ENCODE measurements at places on chromosomes 7 and 10. TPM values are rescaled to one million over a fixed set of nuclear protein-coding genes. Genes with fewer than 3 reads are reported as not detected.

PPP3CB gene
- polyA plus RNA-seq = 56.8 TPM

FRAT1 gene
- polyA plus RNA-seq = 9.7 TPM

DNA sequence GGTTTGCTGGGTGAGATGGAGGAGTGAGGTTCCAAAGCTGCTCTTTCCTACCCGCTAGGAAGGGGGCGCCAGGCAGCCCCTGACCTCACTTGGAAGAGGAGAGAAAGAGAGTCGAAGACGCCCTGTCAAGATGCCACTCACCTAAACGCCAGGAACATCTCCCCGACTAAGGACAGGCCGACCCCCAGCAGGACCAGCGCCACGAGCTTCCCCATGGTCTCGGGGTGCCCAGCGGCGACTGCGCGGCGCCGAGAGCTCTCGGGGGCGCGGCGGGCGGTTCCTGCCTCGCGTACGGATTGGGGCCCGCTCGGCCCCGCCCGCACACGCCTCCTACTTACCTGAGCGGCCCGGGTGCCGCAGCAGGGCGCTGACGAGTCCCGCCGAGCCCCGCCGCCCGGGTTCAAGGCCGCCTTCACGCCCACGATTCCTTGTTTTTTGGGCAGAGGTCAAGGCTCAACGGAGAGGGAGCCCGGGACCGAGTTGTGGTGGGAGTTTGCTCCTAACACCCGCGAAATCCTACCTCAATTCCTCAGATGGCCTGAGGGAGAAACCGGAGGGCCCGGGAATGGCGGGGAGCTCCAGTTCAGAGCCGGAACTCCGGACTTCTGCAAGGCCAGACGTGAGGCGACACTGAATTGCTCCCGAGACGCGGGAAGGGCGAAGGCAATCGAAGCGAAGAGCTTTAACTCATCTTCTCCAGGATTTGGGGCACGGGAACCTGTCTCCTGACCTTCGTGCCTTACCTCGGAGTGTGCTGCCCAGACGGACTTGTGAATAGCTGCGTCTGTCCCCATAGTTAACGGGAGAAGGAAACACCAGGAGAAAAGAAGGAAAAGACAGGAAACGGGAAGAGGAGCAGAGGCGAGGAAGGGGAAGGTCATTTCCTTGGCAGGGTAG lies at the start of gene PON3:
TSS of gene PON3 (minus strand) at position 240 of the 897 bp plus-strand sequence. CDS start at position 215, 25 bp downstream.
- peak; percentile 66 for DNase-seq

GRCh38 chr7:101390901-101391301 lies 28.2 kb downstream of the COL26A1 start:
- DNase-seq = no peak

DNA sequence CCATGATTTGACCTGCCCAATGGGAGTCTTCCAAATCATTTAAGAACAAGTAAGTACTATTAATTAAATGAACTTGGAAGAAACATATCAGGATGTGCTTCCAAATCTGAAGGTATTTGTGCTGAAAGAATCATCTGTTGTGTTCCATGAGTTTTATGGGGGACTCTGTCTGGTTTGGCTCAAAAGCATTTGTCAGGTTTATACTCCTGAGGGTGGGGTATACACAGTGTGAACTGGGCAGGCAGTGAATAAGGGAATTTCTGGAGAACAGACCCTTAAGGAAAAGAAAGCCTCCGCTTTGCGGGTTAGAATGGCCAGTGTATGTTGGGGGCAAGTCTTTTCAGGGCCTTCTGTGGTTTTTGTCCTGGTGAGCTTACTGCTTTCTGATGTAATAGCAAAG lies 29.9 kb downstream of the TCF7L2 start:
- no peak for DNase-seq

DNA sequence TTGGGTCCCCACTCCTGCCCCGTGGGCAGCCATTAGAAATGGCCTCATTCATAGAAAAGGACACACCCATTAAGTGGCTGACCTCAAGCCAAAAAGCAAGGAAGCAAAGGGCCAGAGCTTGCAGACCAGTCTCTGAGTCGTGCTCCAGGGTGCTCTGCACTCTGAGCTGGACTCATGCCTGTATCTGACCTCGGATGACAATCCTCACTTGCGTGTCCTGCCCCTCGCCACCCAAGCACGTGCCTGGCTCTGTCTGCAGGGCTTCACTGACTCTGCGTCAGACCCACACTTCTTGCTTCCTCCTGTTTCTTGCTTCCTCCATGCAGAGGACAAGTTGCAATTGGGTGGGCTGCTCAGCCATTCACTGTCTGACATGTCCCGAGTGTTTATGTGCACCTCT lies 138.8 kb downstream of the OAT start:
- no peak for DNase-seq

- DNase-seq = no peak
These were observed 29.5 kb downstream of the MEST start for GRCh38 chr7:130521258-130521951.

All from testis (tissue), 5 donors.